ENCODE measurements at places on chromosomes 5 and 9.
A peak's percentile ranks its signal among the peaks of the same experiment; 100 is the strongest.

DNA sequence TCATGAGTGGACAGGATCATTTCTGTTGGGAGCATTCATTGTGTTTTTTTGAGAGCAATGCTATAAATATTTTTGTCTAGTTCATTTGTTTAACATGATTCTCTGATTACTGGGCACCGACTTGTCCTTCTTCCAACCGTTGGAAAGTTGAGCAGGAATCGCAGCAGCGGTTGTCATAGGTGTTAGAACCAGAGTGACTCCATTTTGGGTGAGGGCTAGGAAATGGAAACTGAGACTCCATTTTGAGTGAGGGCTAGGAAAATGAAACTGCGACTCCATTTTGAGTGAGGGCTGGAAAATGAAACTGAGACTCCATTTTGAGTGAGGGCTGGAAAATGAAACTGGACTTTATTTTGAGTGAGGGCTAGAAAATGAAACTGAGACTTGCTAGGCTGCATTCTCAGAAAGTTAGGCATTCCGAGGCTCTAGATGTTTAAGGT, 100.6 kb downstream of the ICE1 start:
- DNase-seq, result no peak

GRCh38 chr9:126377536-126377935, 50.9 kb downstream of the MVB12B start:
- no peak for DNase-seq

DNA sequence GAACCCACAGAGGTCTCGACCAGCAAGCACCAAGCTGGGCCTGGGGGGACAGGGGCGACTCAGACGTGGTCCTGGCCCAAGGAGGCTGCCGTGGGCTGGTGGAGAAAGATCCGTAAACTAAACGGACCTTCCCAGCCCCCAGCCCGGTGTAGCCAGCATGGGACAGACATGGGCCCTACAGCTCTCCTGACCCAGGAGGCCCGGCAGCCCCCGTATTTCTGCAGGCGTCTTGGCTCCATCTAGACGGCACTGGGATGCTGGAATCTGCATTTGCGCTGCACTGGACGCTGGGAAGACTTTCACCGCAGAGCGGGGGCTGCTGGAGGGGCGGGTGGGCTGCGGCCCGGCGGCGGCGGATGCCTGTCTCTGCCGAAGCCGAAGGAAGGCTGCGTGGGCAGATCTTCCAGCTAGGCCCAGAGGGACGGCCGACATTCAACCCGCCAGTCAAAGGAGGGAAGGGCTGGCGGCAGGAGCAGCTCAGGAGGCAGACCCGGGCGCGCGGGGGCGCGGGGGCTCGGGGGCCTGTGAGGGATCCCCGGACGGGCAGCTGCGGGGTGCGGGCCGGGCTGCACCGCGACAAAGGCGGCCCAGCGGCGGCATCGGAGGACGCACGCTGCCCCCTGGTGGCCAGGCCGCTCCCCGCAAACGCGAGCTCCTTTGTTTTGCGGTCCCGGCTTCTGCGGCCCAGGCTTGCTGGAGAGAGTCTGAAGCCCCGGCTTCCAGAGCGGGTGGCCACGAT, 266.2 kb downstream of the NSG2 start:
- DNase-seq, result peak; percentile 82

- DNase-seq, result no peak
Observed at GRCh38 chr9:123832858-123833650, 96.9 kb downstream of the DENND1A start.

GRCh38 chr9:16431666-16432392, 438.6 kb downstream of the BNC2 start:
- DNase-seq, result no peak

All from stimulated activated CD8-positive, alpha-beta memory T cell treated with anti-CD3 and anti-CD28 coated beads, Interleukin-4, amount 100 ng/mL, for 48 hours (primary cell).